ENCODE measurements at places on chromosomes 3 and 15. TPM values are rescaled to one million over a fixed set of nuclear protein-coding genes. Genes with fewer than 3 reads are reported as not detected.

GRCh38 chr15:80744826-80745225, 34.3 kb upstream of the CEMIP start:
- no peak for DNase-seq

DNA sequence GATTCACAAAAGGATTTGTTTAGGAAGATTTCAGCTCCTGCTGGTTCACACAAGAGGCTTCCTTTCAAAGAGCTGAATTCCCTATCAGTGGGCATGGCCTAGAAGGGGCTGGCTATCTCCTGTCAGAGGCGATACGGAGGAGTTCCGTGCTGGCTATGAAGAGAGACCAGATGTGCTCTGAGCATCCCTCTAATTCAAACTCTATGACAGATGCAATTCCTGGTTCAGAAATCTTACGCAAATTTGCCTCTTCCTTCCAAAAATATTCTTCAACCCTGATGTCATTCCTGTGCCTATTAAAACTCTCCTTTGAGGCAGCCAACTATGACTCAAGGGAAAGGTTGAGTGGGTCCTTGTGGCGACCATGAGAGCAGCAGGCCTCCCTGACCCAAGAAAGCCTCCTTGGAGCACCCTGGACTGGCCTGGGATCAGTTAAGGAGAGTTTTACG, 139.3 kb upstream of the HES1 start:
- DNase-seq: no peak

DNA sequence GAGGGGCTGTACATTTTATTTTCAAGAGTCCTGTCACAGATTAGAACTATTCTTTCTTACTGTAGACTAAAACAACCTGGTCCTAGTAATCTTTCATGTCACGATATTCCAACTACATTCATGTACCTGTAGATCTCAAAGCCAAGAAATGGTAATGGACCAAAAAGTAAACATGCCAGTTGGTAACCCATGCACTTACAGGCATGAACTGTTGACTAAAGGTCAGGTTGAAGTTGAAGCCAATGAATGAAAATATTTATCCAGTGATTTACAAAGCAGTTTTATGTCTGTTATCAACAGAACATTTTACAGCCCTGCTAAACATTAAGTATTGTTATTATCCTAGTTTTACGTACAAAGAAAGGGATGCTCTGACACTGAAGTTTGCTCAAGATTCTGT, 25.3 kb downstream of the LRRC57 start:
- DNase-seq: no peak

Gene PTX3
- total RNA-seq: 0.14 TPM

Gene LRRC58
- total RNA-seq: 22.8 TPM

- DNase-seq: no peak
These were observed 127.8 kb upstream of the LRRFIP2 start for GRCh38 chr3:37301980-37302708.

GRCh38 chr3:171876680-171877147, 33.6 kb downstream of the TMEM212 start:
- DNase-seq: no peak
